Activated CD8-positive, alpha-beta memory T cell treated with anti-CD3 and anti-CD28 coated beads for 48 hours (primary cell): ENCODE measurements at places on chromosomes 5 and 9.

- DNase-seq, result no peak
These were observed 67.5 kb downstream of the ZCCHC7 start for GRCh38 chr9:37187713-37188439.

GRCh38 chr9:2243666-2244555 is 228.8 kb downstream of the SMARCA2 start:
- no peak for DNase-seq

DNA sequence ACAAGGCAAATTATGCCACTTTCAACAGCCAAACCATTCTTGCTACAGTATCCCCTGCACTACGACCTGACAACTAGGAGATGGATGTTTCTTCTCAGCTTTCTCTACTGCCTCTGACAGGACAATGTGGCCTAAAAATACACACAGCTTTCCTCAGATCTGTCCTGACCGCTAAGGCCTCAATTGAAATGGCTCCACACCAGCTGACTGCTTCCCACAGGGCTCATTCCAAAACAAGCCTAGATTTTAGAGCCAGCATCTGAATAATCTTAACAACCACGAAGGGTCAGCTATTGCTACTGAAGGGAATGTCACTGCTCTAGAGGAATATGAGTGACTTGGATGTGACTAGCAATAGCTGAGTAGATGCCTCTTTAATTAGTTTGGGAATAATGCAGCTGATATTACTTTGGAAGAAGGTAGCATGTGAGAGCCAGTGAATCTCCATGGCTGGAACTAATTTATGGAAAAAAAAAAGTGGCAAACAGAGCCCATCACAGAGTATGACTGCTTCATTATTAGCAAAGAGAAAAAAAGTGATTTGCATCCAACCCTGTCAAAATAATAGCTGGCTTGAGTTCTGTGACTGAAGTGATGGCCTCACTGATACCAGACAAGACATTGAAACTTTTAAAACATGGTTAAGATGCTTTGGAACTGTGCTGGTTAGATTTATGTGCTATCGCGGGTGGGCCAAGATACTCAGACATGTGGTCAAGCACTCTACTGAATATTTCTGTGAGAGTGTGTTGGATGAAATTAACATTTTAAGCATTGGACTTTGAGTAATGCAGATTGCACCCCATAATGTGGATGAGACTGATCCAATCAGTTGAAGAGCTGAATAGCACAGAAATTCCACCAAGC is 450.2 kb downstream of the NR2F1-AS1 start:
- no peak for DNase-seq

DNA sequence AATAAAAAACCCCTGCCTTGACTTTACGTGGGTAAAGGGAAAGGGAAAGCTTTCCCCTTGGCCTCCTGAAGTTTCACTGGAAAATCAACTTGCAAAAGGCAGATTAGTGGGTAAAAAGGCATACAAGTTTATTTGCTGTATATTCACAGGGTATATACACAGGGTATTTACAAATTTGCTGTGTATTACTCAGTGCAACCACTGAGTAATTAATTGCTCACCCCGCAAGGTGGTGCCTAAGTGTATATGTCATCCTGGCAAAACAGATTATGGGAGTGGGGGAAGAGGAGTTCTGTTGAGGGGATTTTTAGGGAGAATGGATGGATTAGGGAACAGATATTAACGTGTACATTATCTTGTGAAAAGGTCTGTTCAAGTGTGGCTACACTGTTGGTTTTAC is 7.1 kb upstream of the RARS1 start:
- no peak for DNase-seq

DNA sequence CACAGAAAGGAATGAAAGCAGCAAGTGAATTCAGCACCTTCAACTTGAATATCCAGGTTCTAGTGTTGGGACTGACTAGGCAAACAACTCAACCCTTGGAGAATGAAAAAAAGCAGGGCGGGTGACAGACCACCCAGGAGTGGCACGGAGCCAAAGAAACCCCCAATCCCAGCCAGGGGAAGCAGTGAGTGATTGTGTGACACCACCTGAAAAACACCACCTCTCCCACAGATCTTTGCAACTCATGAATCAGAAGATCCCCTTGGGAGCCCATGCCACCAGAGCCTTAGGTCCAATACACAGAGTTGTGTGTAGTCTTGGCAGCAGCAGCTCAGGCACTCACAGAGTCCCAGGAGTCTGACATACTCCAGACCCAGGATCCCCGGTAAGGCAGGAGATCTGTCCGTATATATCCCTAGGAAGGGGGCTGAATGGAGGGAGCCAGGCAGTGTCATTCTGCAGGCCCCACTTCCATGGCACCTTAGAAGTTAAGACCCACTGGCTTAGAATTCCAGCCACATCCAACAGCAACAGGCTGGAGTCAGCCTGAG is 22.1 kb upstream of the ROR2 start:
- no peak for DNase-seq

- no peak for DNase-seq
These were observed 110.2 kb upstream of the DAPK1 start for GRCh38 chr9:87387351-87388011.

DNA sequence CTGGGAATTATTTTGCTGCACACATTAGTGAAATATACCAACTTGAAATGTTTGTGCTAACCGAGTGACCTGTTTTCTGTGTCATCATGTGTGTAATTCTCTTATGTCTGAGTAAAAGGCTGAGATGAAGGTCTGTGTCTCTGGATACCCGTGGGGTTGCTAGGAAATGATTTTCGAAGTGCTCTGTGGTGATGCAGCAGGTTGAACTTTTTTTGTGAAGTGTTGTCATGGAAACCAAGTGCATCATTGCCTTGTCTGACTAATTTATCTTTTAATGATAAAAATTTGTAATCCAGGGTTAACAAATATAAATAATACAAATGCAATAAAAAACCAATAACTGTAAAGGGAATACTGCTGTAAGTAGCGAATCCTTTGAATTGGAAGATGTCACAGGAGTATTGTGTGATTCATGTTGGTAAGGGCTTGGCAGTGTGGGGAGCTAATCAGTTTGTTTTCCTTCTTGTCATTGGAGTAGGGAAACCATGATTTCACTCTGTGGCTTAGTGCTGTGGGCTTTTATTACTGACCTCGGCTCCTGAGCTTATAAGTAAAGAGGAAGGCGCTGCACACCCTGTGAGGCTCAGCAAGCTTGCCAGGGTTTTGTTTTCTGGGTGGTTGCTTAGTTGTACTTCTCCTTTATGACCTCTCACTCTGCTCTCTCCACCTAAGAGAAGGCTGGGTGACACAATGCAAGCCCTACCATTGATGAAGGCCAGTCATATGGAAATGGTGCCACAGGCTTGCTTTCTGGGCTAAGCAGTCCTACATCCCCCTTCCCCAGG is 22.3 kb downstream of the PDE8B start:
- DNase-seq, result no peak

GRCh38 chr5:132688536-132689339 is 14.9 kb downstream of the IL4 start:
- DNase-seq, result no peak

- DNase-seq, result no peak
These were observed 50.4 kb downstream of the HTR1A start for GRCh38 chr5:63911871-63912270.

DNA sequence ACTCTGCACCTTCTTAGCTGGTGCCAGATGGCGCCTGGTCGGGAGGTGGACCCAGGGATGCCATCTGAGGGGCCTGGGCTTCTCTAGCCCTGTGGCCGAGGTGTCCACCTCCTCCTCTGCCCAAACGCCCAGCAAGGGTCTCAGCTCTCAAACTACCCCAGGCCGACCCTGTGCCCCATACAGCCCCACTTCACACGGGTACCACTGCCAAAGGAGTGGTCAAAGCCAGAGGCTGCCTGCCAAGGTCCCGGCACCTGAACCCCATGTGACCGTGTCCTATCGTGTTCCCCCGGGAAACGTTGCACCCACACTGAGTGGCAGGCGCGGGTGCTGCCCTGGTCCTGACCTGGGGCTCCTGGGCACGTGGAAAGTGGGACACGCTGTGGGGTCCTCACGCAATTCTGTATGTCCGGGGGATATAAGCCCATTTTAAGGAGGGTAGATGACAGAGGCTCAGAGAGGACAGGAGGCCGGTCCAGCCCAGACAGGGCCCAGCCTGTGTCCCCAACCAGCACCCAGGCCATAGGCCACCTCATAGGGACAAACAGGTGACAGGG is 1.9 kb downstream of the ENTPD8 start:
- no peak for DNase-seq

DNA sequence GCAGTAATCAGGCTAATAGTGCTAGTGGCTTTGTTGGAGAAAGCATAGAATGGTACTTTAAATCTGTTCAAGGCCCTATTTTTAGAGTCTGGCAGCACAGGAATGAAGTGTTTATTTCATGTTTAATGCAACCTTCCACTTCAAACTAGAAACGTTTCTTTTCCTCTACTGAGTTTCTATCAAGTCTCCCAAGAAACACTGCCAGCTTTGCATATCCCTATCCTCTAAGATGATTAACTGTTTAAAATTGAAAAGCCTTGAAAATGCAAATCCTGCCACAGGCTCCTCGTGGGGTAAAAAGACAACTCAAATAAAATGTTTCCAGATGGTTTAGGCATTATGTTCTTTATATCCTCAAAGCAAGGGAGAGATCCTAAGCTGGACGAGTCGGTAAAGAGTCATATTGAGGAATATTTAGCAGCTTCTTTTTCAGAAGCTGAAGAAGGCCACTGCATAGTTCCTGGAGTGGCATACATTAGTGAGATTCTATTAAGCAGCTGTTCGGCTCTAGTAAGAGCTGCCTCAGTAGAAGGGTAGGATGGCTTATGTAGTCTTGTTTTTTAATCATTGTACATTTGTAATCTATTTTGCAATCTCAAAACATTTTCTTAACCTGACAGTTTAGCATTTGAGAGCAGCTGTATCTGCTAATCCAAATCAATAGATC is 251.2 kb downstream of the CHSY3 start:
- DNase-seq, result no peak

DNA sequence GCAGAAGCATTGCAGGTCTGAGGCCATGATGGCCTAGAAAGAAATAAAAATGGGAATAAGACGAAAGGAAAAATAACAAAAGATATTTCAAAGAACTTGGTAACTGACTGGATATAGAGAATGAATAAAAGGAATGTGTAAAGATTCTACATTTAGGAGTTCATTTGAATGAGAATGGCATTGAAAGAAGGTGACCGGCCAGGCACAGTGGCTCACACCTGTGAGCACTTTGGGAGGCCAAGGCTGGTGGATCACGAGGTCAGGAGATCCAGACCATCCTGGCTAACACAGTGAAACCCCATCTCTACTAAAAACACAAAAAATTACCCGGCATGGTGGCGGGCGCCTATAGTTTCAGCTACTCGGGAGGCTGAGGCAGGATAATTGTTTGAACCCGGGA is 8.6 kb downstream of the ZBTB26 start:
- DNase-seq, result no peak

DNA sequence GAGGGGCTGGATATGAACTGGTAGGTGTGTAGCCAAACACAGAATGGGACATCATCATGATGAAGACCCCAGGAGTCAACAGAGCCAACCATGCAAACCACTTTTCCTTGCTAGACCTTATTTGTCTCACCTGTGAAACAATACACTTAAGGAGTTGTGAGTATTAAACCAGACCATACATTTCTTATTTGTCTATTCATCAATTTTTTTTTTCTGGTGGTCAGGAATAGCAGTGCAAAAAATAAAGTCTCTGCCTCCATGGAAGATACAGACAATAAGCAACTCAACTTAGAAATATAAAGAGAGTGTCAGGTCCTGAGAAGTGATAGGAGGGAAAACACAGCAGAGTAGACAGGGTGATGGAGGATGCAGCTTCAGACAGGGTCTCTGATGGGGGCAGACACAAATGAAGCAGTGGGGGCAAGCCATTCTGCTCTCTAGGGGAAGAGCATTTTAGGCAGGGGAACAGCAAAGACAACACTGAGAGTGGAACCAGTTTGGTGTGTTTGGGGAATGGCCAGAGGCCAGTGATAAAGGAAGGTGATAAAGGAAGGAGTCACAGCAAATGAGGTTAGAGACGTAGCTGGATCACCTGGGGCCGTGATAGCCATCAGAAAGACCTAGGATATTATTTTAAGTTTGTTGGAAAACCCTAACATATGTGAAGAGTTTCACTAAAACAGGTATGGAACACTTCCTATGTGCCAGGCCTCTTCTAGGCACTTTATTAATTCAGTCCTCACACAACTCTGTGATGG is 256.2 kb downstream of the MAN2A1 start:
- DNase-seq, result no peak

- no peak for DNase-seq
These were observed 148.1 kb downstream of the MPDZ start for GRCh38 chr9:13131416-13131815.
